ENCODE measurements at places on chromosomes 6 and 20.

- DNase-seq = no peak
These were observed 66.4 kb upstream of the BHLHE23 start for GRCh38 chr20:63072991-63073737.

DNA sequence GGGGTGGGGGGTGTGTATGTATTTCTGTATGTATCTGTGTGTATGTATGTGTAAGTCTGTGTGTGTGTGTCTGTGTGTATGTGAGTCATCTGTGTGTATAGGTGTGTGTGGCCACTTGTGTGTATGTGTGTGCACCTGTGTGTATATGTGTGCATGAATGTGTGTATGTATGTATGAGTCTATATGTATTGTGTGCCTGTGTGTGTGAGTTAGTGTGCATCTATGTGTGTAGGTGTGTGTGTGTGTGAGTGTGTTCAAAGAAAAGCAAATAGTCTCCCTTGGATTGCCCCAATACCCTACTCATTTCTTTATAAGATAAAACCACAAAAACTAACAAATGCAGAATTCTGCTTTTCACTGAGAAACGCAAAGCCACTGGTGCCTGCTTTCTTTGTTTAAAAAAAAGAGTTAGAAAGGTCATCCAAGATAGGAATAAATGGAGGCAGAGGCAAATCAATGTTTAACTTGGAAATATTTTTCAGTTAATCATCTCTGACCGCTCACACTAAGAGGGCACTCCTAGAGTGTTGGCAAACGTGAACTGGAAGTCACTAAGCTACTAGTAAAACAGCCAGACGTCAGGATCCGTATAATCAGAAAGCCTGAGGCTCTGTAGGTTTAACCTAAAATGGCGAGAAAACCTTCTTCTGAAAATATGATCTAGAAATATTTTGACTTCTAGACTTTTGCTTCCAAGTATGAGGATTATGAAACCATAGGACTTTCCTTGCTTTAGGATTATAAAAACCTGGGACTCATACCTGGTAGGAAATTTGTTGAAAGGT lies 37.4 kb upstream of the JAG1 start:
- no peak for DNase-seq

DNA sequence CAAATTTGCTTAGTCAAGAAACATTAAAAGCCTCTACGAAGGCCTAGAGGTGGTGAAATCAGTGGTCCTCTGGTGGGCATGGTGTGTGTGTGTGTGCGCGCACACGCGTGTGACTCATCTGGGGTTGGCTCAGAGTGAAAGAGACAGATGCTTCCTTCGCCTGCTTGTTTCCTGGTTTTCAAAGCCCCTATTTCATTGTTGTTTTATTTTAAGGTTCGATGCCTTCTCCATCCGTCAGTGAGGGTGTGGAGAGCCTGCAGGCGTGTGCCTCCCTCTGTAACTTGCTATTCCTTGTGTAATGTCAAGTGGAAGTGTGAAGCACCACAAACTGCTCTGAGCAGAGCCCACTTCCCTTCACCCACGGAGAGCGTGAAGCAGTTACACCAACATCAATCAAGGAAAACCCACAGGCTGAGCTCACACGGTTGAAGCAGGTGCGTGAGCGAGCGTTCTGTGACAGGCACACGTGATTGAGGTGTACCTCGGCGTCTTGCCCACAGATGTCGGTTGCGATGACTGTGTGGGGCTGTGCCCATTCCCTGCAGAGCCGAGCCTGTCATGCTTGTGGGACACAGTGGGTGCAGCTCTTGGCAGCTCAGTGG lies 233.9 kb downstream of the PRL start:
- DNase-seq = no peak

GRCh38 chr20:60058879-60059278 lies 100.7 kb downstream of the CDH26 start:
- DNase-seq = no peak

DNA sequence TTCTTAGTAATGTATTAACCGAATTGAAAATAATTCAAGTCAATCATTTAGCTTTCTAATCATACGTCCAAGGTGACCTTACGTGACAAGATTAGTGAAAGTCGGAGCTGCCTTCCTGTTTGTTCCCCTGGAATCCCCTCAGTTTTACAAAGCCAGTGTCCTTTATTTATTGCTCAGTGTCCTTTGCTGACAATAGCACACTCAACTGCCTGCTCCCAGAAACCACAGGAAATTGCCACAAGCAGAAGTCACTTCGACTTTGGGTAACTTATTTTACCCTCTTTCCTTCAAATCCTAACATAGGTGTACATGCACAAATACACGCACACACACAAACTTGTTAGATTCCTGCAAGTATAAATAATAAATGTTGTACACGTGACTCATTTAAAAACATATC lies 1167.7 kb upstream of the ADGRB3 start:
- no peak for DNase-seq

DNA sequence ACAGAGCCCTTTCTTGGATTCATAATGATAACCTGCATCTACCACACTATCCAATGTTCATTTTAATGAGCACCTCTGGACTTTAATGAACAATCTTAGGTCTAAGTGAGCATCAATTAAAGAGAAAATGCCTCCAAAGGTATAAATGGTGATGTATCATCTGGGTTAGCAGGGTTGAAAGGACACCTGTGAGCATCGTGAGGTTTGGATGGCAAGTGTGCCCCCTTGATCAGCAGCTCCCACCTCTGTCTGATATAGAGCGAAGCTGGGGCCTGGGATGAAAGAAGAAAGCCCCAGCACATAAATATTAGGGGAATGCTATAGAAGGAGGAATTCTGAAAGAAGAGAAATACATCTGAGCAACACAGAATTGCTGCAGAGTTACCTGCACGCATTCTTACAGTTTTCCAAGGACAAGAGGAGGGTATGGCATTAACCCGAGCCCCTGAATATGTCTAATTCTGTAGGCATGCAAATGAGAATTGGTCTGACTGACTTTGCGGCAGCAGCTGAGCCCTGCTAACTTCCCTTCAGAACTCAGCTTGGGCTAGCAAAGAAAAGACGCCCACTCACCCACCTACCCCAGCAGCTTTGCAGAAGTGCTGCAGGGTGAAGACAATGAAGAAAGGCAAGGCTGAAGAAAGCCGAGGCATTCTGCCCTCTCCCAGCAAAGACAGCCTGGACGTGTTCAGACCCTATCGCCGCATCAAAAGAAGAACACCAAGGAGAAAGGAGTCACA lies 136.2 kb downstream of the GMPR start:
- no peak for DNase-seq

DNA sequence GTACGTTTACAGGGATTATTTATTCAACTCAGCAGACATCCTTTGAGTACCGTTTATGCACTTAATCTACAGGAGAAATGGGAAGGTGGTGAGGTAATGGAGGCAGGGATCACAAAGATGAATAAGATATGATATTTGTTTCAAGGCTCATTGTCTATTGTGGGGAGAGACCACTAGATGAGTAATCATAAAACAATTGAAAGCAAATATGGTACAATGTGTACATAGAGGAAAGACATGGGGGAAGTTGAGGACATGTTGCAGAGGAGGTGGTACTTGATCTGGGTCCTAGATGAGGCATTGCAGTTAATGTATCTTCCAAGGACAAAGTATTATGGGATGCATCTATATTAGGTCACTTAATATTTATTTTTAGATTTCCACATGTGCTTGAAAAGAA lies 13.7 kb upstream of the CDC5L start:
- DNase-seq = no peak

DNA sequence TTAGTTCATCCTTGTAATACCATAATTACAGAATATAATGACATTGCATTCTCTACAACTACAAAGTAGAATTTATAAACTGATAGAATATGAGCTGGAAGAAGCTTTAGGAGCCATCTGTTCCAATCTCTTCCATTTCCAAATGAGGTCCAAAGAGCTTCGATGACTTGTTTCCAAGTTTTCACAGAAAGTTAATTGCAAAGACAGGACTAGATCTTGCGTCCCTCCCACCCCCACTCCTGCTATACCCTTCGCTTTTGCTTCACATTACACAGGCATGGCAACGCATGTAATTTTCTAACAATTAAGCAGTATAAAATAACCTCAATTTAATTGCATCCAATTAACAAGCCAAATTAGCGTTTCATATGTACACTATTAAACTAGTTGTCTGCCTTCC lies 7.0 kb downstream of the HIVEP2 start:
- DNase-seq = no peak

- DNase-seq = no peak
These were observed 150.3 kb downstream of the CDK19 start for GRCh38 chr6:110664933-110665332.

Measured in C1 segment of cervical spinal cord (tissue), 14 donors.